ENCODE measurements at places on chromosomes 6 and 20. TPM values are rescaled to one million over a fixed set of nuclear protein-coding genes. Genes with fewer than 3 reads are reported as not detected.

The MEI4 gene
- not detected for total RNA-seq

The SRMS gene
- total RNA-seq = not detected

The TRIM40 gene
- not detected for total RNA-seq

The SLC35D3 gene
- total RNA-seq = not detected

The PSORS1C2 gene
- not detected for total RNA-seq

The CDH26 gene
- not detected for total RNA-seq

The PAK5 gene
- total RNA-seq = not detected

The GSTA5 gene
- not detected for total RNA-seq

The FBXL4 gene
- total RNA-seq = 13.1 TPM

The POM121L2 gene
- total RNA-seq = not detected
